ENCODE measurements at places on chromosomes 1 and 21.

- DNase-seq, result no peak
Measured at GRCh38 chr1:210347112-210347511, 18.4 kb downstream of the HHAT start.

DNA sequence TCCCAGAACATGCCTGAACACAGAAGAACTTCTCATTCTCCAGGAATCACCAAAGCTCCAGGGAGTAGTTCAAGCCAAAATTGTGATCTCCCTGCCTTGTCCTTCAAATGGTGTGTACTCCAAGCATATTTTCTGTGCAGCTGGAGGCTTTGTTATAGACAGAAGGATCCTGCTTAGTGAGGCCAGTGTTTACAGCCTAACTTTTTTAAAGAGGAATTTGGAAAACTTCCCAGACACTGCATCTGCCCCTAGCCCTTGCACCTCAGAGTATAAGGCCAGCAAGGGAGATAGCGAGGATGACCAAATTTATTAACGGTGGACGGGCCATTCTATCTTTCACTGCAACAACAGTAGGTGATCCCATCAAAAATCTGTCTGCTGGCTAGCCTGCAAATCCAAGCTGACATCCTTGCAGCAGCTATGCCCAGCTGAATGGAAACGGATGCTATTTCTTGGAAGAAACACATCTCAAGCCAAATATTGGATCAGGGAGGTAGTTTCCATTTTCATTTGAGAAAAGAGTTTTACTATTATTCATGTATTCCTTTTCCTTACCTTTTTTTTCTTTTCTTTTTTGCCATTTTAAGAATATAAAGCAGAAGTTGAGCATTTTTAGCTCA is 249.8 kb downstream of the USH2A start:
- DNase-seq, result no peak

DNA sequence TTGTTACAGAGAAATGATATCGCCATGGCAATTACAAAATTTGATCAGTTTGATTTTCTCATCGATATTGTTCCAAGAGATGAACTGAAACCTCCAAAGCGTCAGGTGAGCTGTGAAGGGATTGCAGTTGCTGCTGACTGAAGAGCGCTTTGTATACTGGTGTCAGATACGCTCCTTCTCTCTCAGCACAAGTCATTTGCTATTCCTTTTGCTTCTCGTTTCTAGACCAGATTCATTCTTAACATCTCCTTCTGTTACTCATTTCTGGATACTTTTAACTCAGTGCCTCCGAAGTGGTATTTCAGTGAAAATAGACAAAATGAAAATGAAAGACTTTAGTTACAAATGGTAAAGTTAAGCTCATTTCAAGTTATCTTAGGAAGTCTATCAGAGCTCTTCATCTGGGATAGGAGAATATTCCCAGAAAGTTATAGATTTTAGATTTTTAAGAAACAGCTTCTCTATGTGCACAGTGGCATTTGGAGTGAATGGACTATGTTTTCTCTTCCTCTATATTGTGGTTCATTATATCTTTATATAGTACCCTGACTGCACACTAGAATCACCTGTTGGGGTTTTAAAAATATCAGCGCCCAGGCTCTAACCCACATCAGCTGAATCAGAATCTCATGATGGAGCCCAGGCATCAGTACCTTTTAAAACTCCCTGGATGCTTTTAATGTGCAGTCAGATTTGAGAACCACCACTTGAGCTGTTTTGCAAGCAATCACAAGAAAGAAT is 30.3 kb upstream of the KCNQ4 start:
- DNase-seq, result no peak

GRCh38 chr1:245956225-245956624 is 550.9 kb downstream of the SMYD3 start:
- DNase-seq, result no peak

DNA sequence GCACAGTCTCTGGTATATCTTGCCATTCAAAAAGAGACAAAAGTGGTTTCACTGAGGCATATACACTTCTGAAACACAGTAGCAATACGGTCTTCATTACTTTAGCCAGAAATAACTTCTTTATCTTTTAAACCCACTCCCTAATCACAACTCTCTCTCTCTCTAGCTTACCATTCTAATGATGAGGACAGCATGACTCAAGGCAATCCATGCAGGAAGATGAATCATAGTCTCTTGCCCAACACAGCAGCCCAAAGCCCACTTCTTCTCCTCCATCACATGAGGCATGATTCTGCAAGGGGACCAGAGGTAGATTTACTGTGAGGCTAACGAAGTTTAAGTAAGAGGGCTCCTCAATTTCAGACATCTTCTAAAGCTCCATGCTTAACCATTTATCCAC is 285.0 kb upstream of the NR5A2 start:
- no peak for DNase-seq

DNA sequence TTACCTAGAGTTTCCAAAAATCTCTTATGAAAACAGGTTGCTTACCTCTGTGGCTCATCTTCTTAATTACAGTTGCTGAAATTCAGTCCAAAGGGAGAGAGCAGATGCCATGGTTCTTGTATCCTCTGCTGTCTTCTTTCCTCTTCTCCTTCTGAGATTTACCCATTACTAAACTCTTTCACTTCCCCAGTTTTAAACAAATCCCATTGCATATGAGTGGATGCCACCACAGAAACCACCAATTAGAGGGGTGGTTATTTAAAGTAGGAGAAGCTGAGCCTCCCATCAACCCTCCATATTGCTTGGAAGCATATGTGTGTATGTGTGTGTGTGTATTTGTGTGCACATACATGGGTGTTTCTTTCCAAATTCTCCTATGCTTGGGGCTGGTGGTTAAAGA is 128.5 kb upstream of the KCNK1 start:
- DNase-seq, result no peak

DNA sequence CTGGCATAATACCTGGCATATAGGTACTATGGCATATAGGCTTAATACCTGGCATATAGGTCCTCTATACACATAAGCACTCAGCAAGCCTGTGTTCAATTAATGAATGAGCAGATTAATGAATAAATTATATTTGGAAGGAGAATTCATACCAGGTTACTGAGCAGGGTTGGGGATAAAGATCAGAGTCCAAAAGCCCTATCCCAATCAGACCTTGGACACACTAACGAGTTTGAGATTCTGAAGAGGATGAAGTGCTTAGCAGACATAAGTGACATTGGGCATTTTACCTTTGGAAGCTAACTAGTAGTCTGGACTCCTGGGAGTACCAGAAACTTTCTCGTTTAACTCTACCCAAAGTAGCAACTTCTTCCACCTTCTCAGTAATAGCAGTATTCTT is 63.3 kb upstream of the ARHGAP29 start:
- no peak for DNase-seq

DNA sequence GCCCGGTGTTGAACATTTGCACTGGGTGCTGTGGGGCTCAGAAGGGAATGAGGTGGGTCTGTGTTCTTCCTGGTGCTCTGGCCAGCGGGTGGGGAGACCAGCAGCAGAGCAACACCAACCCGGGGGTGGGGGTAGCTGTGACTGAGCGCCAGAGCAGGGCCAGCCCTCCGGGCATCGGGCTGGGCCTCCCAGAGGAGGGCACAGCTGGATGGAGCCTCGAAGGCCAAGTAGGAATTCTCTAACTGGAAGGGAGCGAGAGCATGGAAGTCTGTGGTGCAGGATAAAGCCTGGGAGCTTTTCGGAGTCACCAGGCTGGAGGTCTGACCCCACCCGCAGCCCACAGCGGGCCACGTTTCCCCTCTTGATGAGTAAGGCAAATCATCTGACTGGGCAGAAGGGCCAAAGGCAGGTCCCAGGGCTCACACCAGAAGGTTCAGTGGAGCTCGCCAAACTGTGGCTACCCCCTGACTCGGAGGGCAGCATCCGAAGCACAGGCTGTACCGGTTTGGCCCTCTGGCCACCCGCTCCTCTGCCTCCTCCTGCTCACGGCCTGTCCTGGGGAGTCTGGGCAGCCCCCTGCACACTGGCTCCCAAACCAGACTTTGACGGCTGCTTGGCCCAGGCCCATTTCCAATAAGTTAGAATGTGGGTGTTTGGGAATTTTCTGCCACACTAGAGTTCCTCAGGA is 18.8 kb downstream of the SLC1A7 start:
- no peak for DNase-seq

DNA sequence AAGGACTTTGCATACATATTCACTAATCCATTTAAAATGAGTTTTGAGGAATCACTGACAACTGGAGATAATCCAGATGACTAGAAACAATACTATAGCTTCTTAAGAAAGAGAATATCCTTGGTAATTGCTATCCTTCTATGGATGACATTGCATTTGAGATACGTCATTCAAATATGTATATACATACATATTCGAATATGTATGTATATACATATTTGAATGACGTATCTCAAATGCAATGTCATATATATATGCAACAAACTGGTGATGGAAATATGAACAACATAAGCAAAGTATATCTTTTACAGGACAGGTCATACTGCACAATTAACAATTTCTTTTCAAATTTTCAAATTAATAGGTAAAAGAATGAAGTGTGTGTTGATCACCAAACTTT is 41.7 kb downstream of the EXTL2 start:
- DNase-seq, result no peak

GRCh38 chr21:20443558-20444155 is 554.6 kb upstream of the NCAM2 start:
- DNase-seq, result no peak

DNA sequence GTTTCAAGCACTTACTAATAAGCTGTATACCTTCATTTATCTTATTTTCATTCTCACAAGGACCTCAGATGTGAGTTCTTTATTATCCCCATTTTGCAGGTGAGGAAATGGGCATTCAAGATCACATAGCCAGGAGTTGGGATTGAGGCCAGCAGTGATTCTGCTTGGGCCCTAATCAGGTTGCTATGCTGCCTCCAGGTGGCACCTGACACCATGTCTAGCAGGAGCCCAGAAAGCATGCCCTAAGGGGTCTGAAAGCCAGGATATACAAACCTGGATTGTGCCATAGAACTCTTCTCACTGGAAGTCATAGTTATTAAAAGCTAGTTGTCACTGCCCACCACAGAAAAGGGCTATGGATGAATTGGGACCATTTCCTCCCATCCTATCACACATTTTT is 61.1 kb downstream of the FYB2 start:
- DNase-seq, result no peak

DNA sequence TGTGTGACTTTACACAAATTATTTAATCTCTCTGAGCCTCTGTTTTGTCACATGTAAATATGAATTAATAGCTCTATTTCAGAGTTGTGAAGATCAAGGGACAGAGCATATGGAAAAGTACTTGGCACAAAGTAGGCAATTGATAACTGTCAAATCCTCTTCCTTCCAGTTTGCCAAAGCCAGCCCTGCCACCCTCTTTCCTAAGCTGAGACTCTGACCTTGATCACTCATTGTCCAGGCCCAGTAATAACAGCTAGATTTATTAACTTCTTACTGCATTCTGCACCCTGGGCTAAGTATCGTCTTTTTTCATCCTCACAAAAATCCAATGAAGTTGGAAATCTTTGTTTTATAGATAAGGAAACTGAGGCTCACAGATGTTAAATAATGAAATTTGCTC is 70.8 kb upstream of the ATP1A1 start:
- DNase-seq, result no peak

- DNase-seq, result no peak
Measured at GRCh38 chr1:75797606-75798216, 1.0 kb downstream of the MSH4 start.

- peak; percentile 42 for DNase-seq
Measured at GRCh38 chr1:159214149-159214760, 9.6 kb downstream of the ACKR1 start.

DNA sequence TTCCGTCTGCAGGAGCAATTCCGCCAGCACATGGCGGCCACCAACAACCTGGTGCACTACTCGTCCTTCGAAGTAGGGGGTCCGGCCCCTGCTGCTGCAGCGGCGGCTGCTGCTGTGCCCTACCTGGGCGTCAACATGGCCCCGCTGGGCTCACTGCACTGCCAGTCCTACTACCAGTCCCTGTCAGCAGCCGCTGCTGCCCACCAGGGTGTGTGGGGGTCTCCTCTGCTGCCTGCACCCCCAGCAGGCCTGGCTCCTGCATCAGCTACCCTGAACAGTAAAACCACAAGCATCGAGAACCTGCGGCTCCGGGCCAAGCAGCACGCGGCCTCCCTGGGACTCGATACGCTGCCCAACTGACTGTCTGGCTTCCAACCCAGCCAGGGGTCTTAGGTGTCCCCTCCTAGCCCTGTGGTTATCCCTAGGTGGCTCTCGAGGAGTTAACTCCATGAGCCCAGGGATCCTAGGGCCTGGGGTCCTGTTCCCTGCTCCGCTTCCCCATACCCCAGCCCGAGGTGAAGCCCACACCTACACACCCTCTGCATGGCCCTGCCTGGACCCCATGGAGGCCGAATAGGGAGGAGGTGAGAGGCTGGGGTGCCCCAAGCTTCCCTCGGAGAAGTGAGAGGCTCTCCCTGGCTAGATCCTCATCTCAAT is 22.6 kb downstream of the DMBX1 start:
- no peak for DNase-seq

- no peak for DNase-seq
Measured at GRCh38 chr1:193569096-193569982, 382.9 kb upstream of the B3GALT2 start.

- DNase-seq, result no peak
Measured at GRCh38 chr1:58818075-58818474, 34.2 kb upstream of the JUN start.

DNA sequence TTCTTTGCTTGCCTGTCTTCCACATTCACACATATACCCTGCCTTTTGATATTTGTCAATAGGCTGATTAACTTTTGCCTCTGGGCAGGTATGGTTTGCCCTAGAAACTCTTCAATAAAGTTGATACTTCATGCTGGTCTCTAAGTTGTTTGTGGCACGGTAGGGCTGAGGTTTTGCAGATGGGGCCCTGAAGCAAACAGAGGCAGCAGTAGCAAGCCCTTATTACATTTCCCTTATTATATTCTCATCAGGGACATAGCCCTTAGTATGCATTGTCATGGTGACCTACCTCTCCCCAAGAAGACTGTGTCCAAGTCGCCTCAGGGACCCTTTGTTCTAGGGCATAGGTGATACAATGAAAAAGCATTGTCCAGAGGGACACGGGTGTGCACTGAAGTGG is at the start of gene OR6P1:
Gene OR6P1, minus strand, starts transcription at position 101 of the 400 bp plus-strand sequence. CDS start 6,976 bp downstream, outside the sequence.
- no peak for DNase-seq

- no peak for DNase-seq
Measured at GRCh38 chr1:156727492-156727891, 777 bp upstream of the METTL25B start.

DNA sequence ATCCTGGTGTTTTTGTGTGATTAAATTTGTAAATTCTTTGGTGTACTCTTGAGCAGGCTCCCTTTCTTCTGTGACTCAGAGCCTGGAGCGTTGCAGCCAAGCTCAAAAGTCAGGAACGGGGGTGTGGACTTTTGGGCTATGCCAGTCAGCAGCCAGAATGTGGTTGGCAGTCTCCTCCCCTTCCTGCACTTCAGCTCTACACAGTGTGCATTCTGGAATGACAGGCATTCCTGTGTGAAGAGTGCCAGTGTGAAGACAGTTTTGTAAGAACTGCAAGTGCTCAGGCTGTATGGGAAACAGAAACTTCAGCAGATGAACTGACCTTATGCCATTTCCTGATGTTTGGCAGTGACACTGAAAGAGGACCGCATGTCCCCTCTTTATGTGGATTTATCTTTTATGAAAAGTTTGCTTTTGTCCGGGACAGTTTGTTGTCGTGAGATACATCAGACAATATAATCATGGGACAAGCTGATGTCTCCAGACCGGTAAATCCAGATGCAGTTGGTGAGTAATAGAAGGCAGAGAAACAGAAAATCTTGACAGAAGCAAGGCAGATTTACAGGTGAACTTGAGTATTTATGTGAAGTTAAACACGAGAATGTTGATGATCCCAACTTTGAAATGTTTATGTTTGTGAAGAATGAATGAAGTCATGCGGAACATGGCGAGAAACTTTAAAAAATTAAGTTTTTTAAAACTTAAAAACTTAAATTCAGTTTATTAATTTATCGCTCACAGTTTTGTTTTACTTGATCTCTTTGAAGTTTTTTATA is 67.7 kb upstream of the RCC1 start:
- DNase-seq, result peak; percentile 41

GRCh38 chr1:246470585-246470984 is 36.5 kb downstream of the SMYD3 start:
- DNase-seq, result no peak
